Stimulated activated CD8-positive, alpha-beta memory T cell treated with anti-CD3 and anti-CD28 coated beads, Interleukin-2, amount 100 ng/mL, for 48 hours (primary cell): ENCODE measurements at places on chromosomes 7 and 10.

- no peak for DNase-seq
These were observed 441 bp downstream of the FZD8 start for GRCh38 chr10:35641676-35642034.

DNA sequence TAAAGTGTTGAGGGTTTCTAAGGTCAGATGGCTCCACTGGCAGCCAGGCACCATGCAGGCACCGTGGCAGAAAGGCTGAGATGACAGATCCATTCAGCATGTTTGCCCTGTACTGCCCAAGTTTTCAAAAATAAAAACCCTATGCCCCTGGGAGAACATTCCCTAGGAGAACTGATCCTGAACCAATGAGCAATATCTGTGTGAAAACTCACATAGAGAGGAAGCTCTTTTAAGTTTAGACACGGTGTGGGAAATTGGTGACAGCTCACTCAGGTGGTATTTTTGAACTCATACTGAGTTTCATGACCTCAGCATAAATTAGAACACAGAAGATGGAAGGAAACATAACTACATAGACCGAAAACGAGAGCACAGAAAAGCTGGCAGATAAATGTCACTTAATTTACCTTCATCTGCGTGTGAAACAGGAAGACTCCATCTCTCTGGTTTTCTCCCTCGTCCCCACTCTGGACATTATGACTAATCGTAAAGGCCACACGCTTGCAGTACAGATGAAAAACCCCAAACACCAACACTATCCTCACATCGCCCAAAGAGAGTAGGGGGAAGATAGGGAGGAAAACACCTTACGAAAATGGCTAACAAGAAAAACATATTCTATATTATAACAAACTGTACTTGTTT is 127.8 kb downstream of the ICA1 start:
- DNase-seq: no peak

DNA sequence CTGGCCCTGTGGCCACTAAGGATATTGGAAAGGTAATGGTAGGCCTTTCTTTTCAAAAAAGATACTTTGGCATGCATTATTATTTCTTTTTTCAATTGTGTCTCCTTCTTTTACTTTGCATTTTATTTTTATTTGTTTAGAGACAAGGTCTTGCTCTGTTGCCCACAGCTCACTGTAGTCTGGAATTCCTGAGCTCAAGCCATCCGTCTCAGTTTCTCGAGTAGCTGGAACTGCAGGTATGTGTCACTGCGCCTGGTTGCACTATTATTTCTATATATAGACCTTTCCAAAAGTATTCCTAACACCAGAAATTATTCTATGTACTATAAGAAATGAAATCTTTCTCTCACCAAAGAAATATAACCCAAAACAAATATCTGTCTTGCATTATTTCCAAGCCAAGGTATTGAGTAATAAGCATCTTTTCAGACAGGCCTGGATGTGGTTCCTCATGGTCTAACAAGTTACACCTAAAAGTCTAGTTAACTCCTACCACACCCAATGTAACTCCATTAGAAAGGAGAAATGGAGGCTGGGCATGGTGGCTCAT is 500.8 kb upstream of the ANKRD30A start:
- no peak for DNase-seq

GRCh38 chr10:113058523-113059370 is 108.7 kb downstream of the TCF7L2 start:
- no peak for DNase-seq

GRCh38 chr7:150430465-150431085 is 19.9 kb upstream of the GIMAP8 start:
- DNase-seq: no peak

- DNase-seq: no peak
These were observed 3.9 kb downstream of the MICALL2 start for GRCh38 chr7:1455241-1455939.
